Thoracic aorta (tissue), 2 donors: ENCODE measurements at places on chromosomes 1 and 21. TPM values are rescaled to one million over a fixed set of nuclear protein-coding genes. Genes with fewer than 3 reads are reported as not detected.

Gene ACKR1
- total RNA-seq: 177 TPM

Gene MEX3A
- not detected for total RNA-seq

Gene TBX19
- total RNA-seq: 8.4 TPM

Gene NBPF4
- not detected for total RNA-seq

Gene NMNAT2
- total RNA-seq: 0.68 TPM

Gene TENT5C
- total RNA-seq: 6.9 TPM

Gene ACP6
- 10.8 TPM for total RNA-seq

Gene CHODL
- 5.3 TPM for total RNA-seq

Gene TXNIP
- 423 TPM for total RNA-seq

Gene SMCP
- not detected for total RNA-seq

Gene MRTO4
- 29.6 TPM for total RNA-seq

GRCh38 chr21:45167796-45168222 is 93.4 kb downstream of the ADARB1 start:
- DNase-seq: no peak

GRCh38 chr1:53051676-53052075 is 10.3 kb upstream of the PODN start:
- DNase-seq: no peak

GRCh38 chr1:42765832-42766740 is 742 bp downstream of the P3H1 start:
- DNase-seq: no peak

DNA sequence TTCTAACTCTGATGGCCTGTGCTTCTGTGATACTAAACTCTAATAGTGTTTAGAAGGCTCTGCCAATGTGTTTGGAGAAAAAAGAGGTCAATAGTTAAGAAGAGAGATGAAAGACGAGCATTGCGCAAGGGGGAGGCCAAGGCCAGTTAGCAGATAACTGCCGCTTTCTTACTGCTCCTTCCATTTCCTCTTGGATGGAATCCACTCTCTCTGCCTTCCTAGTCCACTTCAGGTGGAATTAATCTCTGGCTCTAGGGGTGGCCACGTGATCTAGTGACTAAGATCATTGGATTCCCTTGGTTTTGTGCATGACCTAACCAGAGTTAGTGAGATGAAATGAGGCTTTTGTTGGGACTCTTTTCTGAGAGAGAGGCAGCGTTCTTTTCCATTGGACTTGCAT is 148.3 kb downstream of the ACTL8 start:
- DNase-seq: no peak

GRCh38 chr1:231554969-231555368 is 26.5 kb downstream of the TSNAX start:
- DNase-seq: no peak

- no peak for DNase-seq
Observed at GRCh38 chr1:117244971-117245370, 34.2 kb upstream of the VTCN1 start.

DNA sequence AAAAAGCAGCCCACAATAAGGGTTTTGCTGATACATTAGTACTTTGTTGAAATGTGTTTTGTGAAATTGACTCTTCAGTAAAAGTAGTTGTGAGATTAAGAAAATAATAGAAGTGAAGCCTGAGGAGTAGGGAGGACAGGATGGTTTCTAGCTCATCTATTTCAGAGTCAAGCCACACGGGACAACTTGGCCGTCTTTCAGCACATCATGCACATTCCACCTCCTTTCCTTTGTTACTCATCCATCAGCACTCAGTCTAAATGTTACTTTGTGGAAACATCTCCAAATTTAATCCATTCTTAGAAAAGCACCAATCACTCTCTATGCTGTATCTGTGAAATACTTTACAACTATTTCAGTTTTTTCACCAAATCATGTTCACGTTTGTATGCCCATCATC is 223.3 kb downstream of the FGGY start:
- no peak for DNase-seq

DNA sequence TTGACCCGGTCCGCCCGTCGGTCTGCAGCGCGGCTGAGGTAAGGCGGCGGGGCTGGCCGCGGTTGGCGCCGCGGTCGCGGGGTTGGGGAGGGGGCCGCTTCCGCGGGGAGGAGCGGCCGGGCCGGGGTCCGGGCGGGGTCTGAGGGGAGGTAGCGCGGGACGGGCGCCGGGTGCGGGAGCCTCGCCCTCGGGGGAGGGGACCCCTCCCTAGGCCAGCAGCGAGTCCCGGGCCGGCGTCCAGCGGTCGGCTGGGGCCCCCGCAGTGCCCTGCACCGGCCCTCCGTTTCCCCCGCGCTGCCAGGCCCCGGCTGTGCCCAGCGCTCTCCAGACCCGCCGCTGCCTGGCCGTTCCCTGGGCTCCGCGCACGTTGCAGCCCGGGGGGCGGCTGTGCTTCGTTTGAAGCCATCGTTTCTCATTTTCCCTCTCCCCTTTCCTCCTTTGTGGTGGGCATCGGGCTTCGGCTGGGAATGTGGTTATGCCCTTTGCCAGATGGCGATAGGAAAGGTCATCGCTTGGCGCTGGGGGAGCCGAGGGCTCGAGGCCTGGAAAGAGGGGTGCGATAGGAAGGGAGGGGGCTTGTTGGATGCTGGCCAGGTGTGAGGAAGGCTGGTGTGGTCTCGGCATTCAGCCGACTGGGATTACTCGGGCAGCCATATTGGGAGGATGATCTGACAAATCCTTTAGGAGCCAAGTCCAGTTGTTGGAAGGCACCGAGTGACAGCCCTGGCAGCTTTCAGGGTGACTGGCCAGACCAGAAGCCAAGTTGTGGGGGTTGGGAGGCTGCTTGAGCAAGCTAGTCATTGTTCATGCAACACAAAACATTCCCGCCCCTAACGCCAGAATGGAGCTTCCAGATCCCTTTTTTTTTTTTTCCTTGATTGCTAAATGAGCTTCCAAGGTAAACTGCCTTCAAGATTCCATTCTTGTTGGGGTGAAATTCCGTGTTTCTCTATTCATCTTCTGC is 753 bp downstream of the KIF1B start:
- DNase-seq: peak; percentile 97

DNA sequence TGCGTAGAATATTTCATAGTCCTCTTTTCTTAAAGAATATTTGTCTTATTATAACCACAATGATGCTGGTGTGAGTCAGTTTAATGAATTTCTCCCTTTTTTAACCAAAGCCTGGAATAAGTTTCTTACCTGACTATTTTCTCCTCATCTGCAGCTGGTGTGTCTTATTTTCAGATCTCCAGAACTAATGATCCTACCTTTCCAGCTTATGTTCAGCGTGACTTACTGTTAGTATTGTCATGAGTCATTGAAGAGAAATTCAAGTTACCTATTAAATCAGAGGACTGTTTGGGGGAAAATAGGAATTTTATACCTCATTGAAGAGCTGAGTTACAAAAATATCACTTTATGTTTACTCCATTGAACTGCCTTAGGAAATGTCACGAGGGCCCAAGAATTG is 482.1 kb downstream of the RWDD3 start:
- no peak for DNase-seq

GRCh38 chr1:61087571-61087970 is 5.2 kb downstream of the NFIA start:
- DNase-seq: no peak

DNA sequence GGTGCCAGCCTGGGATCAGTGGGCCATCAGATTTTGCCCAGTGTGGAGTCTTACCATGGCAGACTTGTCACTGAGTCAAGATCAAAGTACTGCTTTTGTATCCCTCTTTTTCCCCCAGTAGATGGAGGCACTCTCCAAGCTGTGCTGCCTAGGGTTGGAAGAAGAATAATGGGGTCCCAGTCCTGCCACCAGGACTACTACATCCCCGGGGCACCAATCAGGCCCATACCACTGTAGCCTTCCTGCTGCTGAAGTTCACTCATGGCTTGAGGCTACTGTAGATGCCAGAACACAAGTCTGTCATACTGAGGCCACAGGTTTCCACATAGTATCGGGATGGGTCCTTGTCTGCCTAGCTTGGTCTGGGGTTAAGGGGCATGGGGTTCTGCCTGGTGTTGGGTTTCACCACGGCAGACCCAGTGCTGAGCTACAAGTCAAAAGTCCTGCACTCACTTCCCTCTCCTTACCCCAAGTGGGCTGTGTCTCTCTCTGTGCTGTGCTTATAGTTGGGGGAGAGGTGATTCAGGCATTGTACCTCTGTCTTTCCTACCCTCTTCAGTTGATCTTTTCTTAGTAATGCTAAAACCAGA is 53.4 kb downstream of the PKN2 start:
- DNase-seq: no peak

GRCh38 chr1:36224537-36225282 is 467 bp downstream of the THRAP3 start:
- peak; percentile 70 for DNase-seq

GRCh38 chr1:198829944-198830343 is 191.1 kb downstream of the PTPRC start:
- no peak for DNase-seq

DNA sequence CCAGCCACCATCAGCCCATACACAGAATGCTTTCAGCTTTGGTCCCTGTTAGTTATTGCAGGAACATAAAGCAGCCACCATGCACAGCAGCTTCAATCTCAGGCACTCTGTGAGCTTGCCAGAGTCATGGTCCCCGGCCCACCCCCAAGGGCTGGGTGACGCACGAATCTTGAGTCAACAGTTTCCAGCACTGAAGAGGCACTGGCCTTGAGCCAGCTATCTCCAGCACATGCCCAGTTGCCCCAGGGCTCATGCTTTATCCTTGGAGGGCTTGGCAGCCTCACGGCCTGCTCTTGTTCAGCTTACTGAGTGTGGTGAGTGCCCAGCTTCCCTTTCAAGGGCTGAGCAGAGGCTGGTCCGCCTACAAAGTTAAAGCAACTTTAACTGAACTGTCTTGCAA is 200.7 kb upstream of the RAB4A start:
- DNase-seq: peak; percentile 77

DNA sequence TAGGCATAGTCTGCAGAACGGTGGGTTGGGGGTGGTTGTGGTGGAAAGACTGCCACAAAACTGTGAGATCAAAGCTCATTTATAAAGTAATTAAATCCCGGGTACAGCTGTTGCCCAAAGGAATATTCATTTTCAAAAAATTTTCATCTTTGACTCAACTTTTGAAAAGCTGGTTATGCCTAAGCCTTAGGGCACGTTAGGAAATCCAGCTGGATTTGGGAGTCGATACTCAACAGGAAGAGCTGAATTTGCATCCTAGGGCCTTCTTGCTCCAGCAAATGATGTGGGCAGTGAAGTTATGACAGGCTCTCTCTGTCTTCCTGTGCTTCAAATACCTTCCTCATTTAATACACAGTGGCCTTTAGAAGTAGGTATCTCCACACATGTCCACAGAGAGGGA is 31.7 kb downstream of the ZP4 start:
- no peak for DNase-seq

DNA sequence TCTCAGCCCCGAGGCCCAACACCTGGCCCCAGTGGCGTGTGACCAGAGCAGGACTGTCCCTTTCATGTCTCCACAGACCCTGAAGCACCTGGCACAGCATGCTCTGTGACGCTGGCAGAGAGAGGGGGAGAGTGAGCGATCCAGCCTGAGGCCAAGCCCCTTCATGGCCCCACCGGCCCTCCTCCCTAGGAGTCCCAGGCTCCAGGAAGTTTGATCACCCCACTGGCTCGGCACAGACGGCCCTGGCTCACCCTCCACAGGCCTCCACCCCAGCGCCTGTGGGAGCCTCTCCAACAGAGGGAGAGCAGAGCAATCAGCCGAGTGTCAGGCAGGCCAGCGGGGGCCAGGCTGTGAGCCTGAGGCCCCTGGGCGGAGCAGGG is 11.0 kb downstream of the SH3BGRL3 start:
- DNase-seq: no peak

DNA sequence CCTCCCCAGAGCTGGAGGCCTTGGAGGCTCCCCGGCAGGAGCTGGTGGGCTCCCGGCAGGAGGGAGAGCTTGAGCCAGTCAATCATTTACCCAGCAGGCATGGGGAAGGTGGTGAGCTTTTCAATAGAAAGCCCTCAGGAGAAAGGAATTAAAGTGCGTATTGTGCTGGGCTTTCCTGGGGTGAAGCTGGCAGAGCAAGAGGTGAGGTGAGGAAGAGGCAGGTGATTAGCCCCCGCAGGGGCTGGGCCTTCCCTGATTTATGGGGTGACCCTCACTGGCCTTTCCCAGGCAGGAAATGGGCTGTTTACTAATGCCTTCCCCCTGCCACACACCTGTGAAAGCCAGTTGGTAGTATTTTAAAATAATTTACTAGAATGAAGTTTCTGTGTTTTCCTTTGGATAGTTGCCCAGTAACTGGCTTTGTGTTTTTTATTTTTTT is 25.8 kb downstream of the CLDN14 start:
- DNase-seq: no peak

GRCh38 chr1:188817814-188818213 is 1659.8 kb downstream of the BRINP3 start:
- DNase-seq: no peak

GRCh38 chr1:29119121-29119929 is 4.4 kb downstream of the TMEM200B start:
- DNase-seq: no peak
